ENCODE measurements at places on chromosomes 5 and 9.

DNA sequence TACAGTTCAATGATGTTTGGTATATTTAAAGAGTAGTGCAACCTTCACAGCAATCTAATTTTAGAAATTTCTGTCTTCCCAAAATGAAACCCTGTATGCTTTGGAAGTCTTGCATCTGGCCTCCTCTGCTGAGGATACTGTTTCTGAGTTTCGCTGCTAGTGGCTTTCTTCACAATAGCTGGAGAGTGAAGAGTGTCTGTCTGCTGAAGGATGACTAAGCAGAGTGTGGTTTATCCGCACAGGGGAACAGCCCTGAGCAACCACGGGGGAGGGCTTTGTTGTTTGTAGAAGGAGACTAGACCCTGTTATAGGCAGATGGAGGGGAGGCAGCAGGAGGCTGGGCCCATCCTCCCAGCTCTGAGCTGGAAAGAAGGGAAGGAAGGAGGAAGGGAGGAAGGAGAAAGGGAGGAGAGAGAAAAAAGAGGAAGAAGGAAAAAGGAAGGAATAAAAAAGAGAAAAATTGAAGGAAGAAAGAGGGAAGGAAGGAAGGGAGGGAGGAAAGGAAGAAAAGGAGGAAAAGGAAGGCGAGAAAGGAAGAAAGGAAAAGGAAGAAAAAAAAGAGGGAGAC, 10.5 kb upstream of the IRX2 start:
- DNase-seq, result no peak

- no peak for DNase-seq
Measured at GRCh38 chr5:136018814-136019783, 9.7 kb upstream of the TGFBI start.

GRCh38 chr9:20997503-20998076, 33.9 kb downstream of the HACD4 start:
- DNase-seq, result no peak

DNA sequence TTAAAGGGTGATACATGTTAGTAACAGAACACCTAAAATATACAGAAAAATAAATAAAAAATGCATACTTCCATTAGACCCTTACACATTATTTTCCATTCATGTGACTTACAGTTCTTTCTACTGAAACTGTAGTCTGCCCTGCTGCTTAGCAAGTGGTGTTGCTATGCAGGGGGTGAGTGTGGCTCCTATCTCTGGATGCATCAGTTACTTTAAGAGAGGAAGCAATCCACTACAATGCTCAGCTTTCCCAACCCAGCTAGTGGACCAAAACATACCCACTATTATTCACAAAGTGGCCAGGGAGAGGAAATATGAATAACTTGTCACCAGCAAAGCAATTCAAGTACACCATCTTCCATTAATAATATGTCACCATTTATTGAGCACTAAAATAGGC, 121.8 kb downstream of the DOCK2 start:
- DNase-seq, result no peak

GRCh38 chr9:74275872-74276508, 221.1 kb upstream of the RORB start:
- no peak for DNase-seq

DNA sequence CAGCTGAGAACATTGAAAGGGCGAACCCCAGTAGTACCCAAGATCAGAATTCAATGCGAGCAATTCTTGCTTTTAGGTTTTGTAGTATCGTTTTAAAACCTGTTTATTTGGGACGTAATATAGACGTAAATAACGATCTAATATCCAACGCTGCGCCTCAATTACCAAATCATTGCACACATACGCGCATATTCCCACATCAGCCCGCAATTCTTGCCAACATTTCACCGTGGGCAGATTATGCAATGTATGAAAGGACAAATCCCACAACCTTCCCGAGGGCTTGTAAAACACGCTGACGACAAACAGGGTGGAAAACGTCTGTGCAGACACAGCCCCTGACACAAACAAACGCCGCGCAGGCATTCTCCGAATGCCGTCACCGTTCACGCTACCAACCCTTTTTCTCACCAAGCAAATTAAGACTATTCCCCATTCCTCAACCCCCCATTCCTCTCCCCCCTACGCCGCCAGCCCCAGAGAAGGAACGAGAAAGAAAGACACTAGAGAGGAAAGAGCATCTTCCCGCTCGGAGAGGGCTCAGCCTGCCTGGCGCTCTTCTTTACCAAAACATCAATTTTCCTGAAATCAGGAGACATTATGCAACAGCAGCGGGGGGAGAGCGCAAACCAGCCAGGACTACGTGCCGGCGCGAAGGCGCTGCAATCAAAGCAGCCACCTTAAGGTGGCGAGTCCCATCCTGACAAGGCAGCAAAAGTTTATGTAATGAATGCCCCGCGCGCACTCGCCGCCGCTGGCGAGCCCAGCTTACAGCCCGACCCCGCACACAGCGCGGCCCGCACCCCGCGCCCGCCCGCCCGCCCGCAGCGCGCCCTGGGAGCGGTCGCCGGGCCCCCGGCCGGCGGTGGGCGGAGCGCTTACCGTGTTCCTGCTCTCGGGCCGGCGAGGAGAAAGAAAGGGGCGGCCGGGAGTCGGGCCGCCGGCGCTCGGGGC, 597 bp downstream of the NFIL3 start:
- DNase-seq, result no peak

DNA sequence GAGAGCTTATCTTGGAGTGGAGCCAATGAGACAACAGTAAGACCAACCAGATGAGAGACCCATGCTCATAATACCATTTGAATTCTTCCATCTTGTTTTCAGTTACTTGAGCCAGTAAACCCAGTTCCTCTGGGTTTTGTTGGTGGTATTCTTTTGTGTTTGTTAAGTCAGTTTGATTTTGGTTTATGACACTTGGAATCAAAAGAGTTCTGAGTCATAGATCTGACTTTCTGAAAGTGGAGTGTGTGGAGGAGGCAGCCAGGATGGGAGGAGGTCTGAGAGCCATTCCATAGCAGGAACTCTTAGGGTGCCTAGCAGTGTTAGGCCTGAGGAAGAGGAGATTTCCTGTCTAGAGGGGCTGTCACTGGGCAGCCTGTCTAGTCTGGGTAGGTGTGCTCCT, 24.6 kb upstream of the PANK3 start:
- DNase-seq, result no peak

Measured in NCI-H187 (cell line).